Stimulated activated CD8-positive, alpha-beta memory T cell treated with anti-CD3 and anti-CD28 coated beads, Interleukin-12 subunit alpha, Interleukin-12 subunit beta, amount 100 ng/mL, for 4 hours (primary cell): ENCODE measurements at places on chromosomes 3 and 15.
A peak's percentile ranks its signal among the peaks of the same experiment; 100 is the strongest.

DNA sequence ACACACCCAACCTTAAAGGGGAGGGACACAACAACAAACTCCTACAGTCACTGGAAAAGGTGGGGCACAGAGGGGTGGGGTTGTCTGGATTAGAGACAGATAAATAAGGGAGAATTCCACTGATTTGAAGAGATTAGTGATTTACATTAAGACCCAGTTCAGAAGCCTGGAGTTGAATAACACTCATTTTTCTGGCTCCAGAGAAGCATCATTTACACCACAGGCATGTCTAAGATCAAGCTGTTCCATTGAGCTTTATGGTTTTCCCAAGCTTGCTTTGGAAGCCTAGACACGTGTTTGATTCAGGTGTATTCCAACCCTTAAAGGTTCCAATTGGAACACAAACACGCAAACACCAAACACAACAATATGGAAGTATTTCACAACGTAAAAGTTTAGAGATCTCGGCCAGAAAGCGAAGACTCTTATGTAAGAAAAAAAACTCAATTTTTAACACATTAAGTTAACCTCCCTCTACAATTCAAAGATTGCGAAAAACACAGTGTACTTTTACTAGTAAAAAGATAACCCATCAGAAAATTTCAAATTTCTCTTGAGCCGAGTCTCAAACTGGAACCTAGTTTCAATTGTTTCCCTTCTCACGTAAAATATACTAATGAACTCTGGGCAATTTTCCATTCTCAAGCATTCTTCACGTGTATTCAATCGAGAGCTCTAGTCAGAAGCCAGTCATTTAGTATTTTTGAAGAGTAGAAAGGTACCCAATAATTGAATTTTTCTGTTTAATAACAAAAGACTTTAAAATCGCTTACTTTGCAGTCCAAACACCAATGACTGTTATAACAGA, 2.1 kb downstream of the TRA2B start:
- DNase-seq: no peak

GRCh38 chr3:53350652-53351051, 3.3 kb upstream of the DCP1A start:
- no peak for DNase-seq

DNA sequence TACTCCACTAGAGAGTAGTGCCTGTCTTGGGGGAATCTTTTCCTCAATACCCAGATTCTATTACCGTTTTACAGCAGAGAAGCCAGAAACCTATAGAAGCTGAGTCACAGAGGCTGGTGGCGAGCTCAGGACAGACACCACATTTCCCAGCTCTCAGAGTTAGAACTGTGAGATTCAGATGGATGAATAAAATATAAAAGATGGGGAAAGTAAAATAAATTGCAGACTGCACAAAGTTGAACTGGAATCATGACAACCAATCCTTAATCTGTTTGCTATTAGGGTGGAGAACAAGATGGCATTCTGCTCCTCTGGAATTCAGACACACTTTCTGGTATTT, 40.5 kb upstream of the CMSS1 start:
- no peak for DNase-seq

- DNase-seq: peak; percentile 45
Measured at GRCh38 chr15:55267401-55268175, 22.0 kb downstream of the RAB27A start.

- DNase-seq: no peak
Measured at GRCh38 chr3:155512867-155513261, 219.4 kb upstream of the STRIT1 start.

DNA sequence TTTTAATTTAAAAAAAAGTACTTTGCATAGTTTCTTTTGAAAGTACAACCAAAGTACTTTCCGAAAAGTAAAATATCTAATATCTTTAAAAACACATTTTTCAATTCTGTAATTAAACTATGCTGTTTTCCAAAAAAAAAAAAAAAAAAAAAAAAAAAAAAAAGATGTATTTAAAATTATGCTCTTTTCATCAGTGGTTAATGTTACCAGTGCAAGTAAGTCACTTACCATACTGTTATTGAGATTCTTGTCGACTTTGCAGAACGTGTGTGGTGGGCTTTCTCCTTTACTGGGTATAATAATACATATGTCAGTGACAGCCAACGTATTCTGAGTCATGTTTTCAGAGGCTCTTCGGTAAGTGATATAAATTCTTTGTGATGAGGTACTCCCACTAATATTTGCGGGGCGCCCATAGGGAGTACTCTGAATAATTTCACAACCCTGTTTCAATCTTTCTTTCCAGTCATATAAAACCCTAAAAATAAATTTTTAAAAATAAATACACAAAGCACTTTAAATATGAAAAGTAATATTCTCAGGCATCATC, 39.9 kb downstream of the DENND4A start:
- DNase-seq: no peak

DNA sequence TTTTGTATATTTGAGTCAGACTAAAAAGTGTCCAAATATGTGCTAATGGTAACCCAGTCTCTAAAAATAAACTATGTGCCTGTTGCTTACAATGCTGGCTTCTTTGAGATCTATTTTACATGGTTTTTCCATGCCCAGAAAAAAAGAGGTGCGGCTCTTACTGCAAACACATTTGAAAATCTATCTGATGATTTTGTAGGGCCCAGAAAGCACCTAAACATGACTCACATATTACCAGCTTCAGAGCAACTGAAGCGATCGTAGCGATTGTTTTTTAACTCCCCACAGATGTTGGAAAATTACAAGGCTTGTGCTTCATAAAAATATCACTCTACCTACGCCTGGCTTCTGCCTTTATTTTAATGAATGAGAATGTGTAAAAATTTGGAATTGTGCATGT, 53.5 kb downstream of the SUCNR1 start:
- no peak for DNase-seq

- DNase-seq: no peak
Measured at GRCh38 chr15:85457392-85457968, 77.1 kb downstream of the AKAP13 start.
